CD4-positive, alpha-beta T cell (primary cell): ENCODE measurements at places on chromosomes 5 and 9.
A peak's percentile ranks its signal among the peaks of the same experiment; 100 is the strongest.

GRCh38 chr5:96074870-96075269 lies 113.2 kb upstream of the ELL2 start:
- no peak for DNase-seq

GRCh38 chr5:93574491-93575305 lies 6.3 kb downstream of the NR2F1-AS1 start:
- DNase-seq, result no peak

- DNase-seq, result no peak
Observed at GRCh38 chr9:136568288-136569081, 22.6 kb upstream of the NOTCH1 start.

DNA sequence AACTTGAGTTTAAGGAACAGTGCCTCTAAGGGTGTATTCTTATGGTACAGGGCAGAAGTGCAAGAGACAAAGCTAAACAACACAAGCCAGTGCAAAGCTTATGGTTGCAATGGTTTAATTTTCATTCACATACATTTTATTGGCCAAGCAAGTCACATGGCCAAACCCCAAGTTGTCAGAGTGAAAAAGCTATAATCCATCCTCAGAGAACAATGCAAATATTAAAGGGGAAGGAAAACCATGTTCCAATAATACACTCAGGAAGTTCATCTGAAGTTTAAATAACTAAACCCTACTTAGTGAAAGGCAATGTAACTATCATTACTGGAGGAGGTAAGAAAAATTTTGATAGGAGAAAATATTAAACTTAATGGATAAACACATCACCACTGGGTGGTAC lies 26.6 kb upstream of the TLR4 start:
- DNase-seq, result no peak

DNA sequence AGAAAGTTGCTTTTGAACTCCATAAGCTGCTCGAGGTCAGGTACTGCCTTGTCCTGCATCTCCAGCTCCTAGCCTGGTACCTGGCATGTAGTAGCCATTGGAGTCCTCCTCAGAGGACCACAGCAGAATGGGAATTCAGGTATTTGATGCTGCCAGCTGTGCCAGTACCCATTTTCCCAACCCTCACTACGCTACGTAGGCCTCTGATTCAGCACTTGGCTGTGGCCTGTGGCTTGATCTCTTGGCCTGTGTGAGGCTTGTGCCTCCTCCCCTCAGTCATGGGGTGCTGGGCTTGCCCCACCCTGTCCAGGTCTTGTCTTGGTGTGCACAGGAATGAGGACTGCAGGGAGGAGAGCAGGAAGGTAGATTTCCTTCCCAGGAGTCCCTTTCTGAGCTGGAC lies 11.8 kb downstream of the OTULIN start:
- no peak for DNase-seq

- no peak for DNase-seq
Observed at GRCh38 chr9:70013598-70014196, 30.0 kb upstream of the MAMDC2 start.

DNA sequence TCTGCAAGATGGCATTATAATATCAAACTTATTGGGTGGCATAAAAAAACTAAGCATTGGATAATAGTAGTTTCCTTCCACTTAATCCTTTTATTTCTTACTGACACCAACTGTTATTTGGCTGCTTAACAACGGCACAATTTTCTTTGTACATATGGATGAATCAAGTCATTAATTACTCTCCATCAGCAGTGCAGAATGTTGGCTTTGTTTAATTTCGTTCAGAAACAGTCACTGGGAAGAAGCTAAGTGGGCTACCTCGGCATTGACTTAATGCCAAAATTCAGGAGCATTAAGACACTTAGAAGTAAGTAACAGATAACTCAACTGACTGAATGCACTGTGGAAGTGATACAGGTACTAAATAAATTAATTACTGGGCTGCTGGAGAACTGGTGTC lies 460.4 kb downstream of the CTNND2 start:
- DNase-seq, result no peak

DNA sequence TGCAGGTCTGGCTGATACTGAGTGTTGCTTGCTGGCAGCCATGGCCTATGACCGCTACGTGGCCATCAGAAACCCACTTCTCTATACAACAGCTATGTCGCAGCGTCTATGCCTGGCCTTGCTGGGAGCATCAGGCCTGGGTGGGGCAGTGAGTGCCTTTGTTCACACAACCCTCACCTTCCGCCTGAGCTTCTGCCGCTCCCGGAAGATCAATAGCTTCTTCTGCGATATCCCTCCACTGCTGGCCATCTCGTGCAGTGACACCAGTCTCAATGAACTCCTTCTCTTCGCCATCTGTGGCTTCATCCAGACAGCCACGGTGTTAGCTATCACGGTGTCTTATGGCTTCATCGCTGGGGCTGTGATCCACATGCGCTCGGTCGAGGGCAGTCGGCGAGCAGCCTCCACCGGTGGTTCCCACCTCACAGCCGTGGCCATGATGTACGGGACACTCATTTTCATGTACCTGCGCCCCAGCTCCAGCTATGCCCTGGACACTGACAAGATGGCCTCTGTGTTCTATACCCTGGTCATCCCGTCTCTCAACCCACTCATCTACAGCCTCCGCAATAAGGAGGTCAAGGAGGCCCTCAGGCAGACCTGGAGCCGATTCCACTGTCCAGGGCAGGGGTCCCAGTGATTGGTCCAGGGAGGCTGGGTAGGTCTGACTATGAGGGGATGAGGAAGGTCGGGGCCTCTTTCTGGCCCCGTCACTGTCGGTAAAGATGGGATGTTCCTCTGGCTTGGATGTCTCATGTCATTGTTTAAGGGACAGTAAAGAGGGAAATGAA lies 718 bp downstream of the OR5C1 start:
- no peak for DNase-seq

DNA sequence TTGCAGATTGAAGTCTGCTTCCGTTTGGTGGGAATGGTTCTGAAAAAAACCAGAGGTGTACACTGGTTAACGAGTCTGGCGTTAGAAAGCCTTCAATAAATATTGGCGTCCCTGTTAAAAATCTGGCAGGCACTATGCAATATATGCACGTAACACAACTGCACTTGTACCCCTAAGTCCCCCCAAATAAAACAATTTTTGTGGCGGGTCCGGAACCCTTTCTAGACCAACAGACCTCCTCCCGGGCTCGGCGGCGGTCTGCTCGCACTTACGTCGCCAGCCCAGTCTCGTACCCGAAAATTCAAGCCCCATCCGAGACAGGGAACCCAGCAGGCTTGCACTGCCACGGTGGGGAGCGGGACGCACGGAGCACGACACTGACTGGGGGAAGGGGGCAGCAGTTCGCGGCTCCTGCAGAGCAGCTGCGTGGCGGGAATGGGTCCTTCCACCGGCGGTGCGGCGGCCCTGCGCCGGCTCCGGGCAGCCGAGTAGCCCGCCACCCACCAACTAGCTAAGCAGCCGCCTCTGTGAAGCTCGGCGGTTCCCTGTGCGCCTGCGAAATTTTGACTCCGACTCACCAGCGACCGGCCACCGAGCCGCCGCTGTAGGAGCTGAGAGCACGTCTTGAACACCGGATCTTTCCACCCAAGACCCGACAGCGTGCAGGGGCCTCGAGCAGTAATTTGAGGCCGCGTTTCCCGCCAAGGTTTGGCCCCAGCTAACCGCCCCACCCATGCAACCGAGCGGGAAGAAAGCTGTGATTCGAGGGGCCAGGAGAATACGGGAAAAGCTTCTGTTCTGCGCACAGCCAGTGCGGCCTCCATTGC lies 3.9 kb downstream of the MCIDAS start:
- DNase-seq, result peak; percentile 22

DNA sequence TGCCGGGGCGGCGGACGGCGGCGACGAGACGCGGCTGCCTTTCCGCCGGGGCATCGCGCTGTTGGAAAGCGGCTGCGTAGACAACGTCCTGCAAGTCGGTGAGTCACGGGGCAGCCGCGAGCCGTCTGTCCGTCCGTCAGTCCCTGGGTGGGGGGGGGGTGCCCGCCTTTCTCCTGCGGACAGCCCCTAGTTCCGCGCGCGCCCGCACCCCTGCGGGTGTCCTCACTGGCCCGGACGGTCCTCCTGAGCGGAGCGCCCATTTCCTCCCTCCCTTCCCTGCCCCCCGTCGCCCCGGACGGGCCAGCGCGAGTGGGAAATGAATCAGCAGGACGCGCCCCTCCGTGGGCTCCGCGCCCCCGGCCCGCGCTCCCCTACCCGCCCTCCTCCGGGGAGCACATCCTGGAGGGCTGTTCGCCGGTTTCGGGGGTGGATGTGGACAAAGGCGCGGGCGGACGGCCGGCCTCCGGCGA lies 828 bp downstream of the ZSWIM6 start:
- DNase-seq, result peak; percentile 41

- DNase-seq, result no peak
Observed at GRCh38 chr5:109703829-109704228, 14.1 kb downstream of the MAN2A1 start.

GRCh38 chr5:33306758-33307157 lies 134.0 kb upstream of the TARS1 start:
- DNase-seq, result no peak

DNA sequence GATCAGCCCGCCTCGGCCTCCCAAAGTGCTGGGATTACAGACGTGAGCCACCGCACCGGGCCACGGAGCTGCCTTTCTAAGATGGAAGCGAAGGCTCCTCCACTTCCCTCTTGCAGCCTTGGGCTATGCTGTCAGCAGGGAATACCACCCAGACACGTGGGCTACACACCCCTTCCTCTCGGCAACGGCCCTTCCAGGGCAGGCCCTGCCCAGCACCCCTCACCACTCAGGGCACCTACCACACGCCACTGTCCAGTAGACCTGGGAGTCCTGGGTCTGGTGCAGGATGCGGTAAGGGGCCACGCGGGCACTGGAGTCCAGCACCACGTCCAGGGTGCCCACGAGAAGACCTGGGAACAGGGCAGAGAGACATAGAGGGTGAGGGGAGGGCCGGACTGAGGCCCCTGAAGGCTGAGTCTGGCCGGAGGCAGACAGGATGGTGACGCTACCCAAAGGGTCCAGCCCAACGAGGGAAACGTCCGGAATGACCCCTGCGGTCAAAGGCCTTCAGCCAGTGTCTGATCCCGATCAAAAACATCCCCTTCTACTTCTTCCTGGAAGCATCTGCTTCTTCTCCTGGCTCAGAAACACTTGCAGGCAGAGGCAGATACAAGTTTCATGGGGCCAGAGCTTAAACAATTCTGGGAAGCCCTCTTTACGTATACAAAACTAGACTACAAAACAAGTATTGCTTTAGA lies 3.1 kb downstream of the TBC1D9B start:
- no peak for DNase-seq

- no peak for DNase-seq
Observed at GRCh38 chr5:5063533-5063953, 76.6 kb upstream of the ADAMTS16 start.

GRCh38 chr5:73306741-73307275 lies 133.8 kb downstream of the TMEM174 start:
- DNase-seq, result no peak

DNA sequence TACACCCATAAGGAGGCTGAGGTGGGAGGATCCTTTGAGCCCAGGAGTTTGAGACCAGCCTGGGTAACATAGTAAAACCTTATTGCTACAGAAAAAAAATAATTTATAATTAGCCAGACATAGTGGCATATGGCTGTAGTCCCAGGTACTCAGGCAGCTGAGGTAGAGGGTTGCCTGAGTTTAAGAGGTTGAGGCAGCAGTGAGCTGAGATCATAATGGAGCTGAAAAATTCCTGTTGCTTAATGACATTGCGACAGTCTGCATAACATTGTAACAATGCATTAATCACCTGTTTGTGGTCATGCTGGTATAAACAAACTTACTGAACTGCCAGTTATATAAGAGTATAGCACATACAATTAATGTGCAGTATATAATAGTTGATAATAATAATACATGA lies 214.2 kb downstream of the TRIM32 start:
- DNase-seq, result no peak

GRCh38 chr9:37004424-37004935 lies 29.6 kb downstream of the PAX5 start:
- no peak for DNase-seq

DNA sequence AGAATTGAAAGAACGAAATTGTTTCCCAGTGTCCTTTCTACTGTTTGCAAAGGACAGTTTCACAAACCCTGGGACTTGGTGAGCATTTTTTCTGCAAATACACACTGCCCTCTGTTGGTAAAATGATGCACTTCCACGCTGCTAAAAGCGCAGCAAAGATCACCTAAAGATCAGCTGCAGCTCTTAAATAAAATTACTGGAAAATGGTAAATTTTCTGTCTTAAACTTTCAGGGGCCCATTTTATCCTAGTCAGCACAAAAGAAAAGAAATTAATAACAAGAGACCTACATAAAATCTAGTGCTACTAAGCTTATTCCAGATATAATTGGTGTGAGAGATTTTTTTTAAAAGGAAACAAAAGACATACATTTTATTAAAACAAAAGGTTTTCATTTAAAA lies 566.0 kb downstream of the CAAP1 start:
- no peak for DNase-seq

DNA sequence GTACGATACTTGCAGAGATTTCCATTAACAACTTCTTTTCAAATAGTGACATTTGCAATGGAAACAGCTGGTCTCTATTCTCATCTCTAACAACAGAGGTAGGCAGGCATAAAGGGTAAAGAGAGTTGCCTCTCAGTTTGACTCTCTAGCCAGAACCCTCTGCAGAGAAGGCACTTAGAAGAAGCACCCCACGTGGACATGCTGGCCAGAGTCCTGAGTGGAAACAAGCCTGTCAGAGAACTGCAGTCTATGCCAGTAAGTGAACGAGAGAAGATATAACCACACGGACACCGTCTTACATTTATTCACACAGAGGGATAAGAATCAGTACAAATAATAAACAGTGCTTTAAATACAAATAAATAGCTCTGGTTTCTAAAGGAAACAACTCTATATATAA lies 11.0 kb upstream of the LHX6 start:
- DNase-seq, result no peak

DNA sequence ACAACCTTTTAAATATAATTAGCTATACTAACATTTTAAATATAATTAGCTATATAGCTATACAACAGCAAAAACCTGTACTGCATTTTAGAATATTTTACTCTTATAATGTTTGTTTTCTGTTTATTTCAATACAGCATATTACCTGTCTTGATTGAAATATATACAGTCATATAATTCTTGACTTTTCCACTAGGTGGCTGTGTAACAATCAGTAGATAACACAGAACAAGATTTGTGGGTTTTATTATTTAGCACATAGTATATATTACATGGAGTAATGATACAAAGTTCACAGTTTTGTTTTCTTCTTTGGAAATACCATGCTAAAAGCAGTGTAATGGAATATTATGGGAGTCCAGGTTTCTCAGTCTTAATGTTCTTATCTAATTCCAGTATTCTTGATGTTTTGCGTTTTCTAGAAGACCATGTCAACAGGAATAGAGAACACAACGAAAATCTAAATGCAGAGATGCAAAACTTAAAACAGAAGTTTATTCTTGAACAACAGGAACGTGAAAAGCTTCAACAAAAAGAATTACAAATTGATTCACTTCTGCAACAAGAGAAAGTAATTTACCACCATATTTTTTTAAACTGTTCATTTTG lies 13.3 kb downstream of the HMMR start:
- no peak for DNase-seq

GRCh38 chr5:107776922-107777740 lies 106.4 kb upstream of the EFNA5 start:
- no peak for DNase-seq

DNA sequence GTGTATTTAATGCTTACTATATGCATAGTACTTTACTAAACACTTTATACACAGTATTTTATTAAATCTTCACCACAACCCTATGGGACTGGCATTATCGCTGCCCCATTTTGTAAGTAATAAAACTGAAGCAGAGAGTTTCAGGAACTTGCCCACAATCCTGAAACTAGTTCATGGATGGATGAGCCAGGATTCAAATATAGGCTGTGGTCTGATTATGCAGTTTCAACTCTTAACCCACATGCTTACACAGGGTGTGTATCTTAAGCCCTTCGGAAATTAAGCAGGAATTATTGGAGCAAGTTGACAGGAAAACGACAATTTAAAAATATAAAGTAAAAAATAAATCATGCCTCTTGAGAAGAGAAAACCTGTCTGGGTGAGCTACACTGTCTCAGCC lies 109.0 kb downstream of the ATP10B start:
- DNase-seq, result no peak
